Subcutaneous preadipocyte (primary cell): ENCODE measurements at places on chromosomes 13 and 19. TPM values are rescaled to one million over a fixed set of nuclear protein-coding genes. Genes with fewer than 3 reads are reported as not detected.

Gene FCAR
- not detected in 2 replicates for total RNA-seq

Gene FLT3LG
- 4.3 and 7.0 TPM in 2 replicates for total RNA-seq

Gene TPTE2
- not detected in 2 replicates for total RNA-seq

Gene CAMSAP3
- total RNA-seq = not detected in 2 replicates

Gene FOSB
- total RNA-seq = 0.37 and 0.39 TPM in 2 replicates

Gene ICAM1
- 4.4 and 5.3 TPM in 2 replicates for total RNA-seq

Gene COL4A2
- total RNA-seq = 138 and 142 TPM in 2 replicates

Gene HCN2
- total RNA-seq = 0.37 and 0.59 TPM in 2 replicates

Gene IRF2BP1
- 18.0 and 21.7 TPM in 2 replicates for total RNA-seq
